Thoracic aorta (tissue), 2 donors: ENCODE measurements at places on chromosomes 13 and 19.
A peak's percentile ranks its signal among the peaks of the same experiment; 100 is the strongest.

- DNase-seq, result no peak
Observed at GRCh38 chr13:76813891-76814290, 72.3 kb downstream of the KCTD12 start.

DNA sequence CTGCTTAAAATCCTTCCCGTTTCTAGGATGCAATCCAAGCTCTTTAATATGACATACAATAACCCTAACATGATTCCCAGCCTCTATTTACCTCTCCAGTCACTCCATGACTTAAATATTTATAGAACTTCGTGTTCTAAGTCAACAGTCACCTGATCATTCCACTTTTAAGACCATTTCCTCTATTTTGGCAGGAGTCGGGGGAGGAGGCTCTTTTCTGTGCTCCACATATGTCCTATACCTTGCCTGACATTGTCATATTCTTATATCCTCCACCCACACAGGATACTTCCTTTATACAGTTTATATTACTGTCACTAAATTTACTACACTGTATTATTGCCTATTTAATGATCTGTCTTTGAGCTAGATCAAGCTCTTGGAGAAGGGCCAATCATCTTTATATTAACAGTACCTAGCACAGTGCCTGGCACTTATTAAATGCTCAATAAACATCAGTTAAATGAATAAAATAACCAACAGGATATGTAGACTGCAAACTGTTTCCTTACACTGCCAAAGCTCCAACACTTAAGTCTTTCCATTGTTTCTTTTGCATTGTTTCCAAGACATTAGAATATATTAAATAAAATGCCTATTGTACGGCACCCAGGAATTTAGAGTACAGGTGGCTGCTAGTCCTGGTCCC is 2.7 kb downstream of the ARGLU1 start:
- DNase-seq, result no peak

DNA sequence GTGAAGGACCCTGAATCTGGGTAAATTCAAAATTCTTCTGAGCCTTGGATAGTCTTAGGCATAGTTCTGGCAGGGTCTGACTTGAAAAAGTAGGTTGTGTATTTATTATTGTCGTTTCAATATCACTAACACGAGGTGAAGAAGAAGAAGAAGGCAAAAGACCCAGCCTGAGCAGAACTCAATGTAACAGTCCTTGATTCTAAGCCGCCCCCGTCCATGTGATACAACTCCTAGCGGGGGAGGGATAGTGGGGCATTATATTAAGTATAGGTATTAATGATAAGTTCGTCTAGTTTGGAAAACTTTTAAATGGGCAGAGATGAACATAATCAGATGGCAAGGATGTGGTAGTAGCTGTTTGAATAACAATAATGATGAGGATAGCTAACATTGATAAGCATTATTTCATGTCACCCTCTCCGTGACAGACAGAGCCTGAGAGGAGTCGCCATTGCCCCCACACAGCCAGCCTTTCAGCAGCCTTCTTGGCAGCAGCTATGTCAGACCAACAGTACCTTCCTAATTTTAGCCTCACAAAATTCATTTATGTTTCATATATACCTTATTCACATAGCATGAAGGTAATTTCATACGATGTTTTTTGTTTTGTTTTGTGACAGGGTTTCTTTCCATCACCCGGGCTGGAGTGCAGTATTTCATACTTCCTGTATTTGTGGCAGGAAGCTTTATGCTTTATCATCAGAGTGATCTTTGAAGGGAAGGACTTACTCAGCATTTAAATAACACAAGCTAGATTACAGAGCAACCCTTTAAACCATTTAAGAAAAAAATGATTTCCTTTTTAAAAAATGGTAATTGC is 64.4 kb upstream of the NPAS1 start:
- no peak for DNase-seq

DNA sequence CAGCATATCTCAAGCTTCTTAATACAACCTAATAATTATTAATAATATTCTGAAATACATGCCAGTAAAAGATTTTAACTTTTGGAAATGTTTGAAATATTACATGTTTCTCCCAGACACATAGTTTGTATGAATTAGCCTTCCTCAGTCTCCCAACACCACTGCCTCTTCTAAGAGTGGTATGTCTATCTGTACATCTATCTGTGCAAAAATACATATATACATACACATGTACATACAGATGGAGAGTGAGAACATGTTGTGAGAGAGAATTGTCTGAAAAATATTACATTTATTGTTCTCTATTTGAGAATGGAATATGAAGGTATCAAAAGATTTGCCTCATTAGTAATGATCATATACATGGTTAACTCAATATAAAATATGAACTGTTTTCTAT is 1567.2 kb upstream of the PRR20A start:
- DNase-seq, result no peak

DNA sequence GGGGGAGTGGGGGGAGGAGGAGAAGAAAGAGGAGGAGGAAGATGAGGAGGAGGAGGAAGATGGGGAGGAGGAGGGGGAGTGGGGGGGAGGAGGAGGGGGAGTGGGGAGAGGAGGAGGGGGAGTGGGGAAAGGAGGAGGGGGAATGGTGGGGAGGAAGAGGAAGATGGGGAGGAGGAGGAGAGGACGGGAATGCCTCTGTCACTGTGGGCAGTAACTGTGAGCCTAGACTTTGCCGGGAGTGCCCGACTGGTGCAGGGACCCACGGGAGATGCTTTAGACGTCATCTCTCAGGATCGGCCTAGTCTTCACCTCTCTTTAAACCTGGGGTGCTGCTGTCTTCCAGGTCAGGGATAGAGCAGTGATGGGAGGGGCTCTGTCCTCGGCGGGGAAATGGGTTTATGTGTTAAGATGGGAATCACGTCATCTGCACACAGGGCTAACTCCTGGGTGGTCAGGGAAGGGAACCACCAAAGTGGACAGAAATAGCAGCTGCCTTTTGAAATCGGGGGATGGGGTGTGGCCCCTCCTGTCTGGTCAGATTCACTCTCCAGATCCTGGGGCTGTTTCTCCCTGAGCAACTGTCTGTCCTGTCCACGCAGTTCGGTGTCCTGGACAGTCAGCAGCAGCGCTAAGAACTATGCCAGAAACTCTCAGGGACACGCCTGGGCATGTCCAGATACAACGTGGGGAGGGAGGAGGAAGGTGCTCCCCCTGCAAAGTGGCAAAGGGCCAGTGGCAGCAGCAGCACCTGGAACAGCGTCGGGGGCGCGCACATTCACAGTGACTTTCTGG is 26.9 kb downstream of the GAS6 start:
- no peak for DNase-seq

- peak; percentile 20 for DNase-seq
Observed at GRCh38 chr13:82654861-82655855, 1227.1 kb downstream of the SLITRK1 start.

DNA sequence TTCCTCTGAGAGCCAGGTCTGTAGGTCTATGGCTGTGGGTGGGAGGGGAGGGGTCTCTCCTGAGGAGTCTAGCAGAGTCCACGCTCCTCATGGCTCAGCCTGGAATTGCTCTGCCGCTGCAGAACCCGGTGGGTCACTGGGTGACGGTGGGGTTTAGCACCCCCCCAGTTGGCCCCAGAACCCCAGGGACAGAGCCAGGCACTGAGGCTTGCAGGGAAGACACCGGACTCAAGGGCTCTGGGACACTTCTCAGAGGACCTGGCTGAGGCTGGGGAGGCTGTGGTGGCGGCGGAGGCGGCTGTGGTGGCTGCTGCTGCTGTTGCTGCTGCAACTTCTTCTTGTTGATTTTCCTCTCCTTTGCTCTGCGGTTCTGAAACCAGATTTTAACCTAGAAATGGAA is 6.1 kb downstream of the CDX2 start:
- no peak for DNase-seq

- no peak for DNase-seq
Observed at GRCh38 chr19:19342086-19343015, 21.7 kb downstream of the MAU2 start.
